ENCODE measurements at places on chromosomes 3 and 15. TPM values are rescaled to one million over a fixed set of nuclear protein-coding genes. Genes with fewer than 3 reads are reported as not detected.

The LSMEM2 gene
- total RNA-seq, result 29.8 TPM

The RAD51 gene
- total RNA-seq, result 2.0 TPM

The TM6SF1 gene
- total RNA-seq, result 5.0 TPM

The MAP1A gene
- total RNA-seq, result 21.4 TPM

- no peak for DNase-seq
These were observed 47.2 kb upstream of the PXYLP1 start for GRCh38 chr3:141184430-141184829.

- no peak for DNase-seq
These were observed 64.2 kb upstream of the POLG start for GRCh38 chr15:89398896-89399237.

DNA sequence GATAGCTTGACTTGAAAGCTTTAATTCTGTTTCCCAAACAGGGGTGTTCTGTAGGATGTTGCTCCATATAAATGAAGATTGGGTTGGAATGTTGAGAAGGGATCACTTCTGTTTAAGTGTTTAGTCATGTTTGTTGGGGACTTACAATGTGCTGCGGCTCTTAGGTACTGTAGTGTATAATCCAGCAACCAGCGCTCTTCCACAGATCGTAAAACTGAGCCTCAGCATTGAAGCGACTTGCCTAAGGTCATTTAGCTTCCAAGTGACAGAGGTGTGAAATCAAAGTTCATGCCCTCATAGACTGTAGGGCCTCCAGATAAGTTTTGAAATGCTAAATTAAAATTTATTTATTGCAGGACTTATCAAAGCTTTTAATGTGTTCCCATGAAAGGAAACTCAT, 1.8 kb downstream of the MKRN2 start:
- no peak for DNase-seq

GRCh38 chr3:127959873-127960272, 44.8 kb downstream of the KBTBD12 start:
- DNase-seq, result no peak

The CD96 gene
- 0.35 TPM for total RNA-seq

- no peak for DNase-seq
These were observed 16.3 kb downstream of the ITIH3 start for GRCh38 chr3:52810923-52811322.

- DNase-seq, result no peak
These were observed 345.2 kb downstream of the FOXP1 start for GRCh38 chr3:71238355-71238757.

GRCh38 chr3:141710121-141710520, 28.0 kb upstream of the RNF7 start:
- DNase-seq, result no peak

DNA sequence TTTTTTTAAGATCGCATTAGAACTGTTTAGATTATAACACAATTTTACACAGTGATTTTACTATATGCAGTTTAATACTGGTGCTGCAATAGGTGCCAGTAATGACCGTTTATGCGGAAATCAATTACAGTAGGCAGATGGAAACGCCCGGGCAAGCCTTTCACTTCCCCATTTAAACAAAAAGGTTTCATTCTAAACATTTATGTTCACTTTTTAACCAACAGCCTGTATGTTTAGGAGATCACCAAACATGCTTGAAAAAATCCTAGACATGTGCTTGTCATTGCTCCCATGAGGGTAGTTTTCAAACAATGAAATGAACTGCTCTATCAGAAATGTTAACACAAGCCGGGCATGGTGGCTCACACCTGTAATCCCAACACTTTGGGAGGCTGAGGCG, 2.7 kb downstream of the BNIP2 start:
- no peak for DNase-seq

The SLC28A2 gene
- total RNA-seq, result not detected
